ENCODE measurements at places on chromosomes 6 and 20.

DNA sequence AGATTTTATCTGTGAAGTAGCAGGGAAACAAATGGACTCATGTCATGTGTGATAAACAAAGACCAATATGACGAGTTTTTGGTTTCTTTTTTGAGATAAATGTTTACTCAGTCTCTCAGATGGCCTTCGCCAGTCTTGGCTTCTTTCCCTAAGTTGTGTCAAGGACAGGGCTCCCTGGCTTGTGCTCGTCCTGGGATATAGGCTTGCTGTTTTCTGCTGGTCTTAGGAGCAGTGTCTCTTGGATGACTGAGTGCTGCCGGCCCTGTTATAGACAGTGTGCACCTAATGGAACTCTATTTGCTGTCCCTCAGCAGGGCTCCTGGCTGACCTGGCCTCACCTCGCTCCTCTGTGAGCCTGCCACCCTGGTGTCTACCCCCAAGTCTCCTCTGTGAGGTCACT is 324.1 kb upstream of the SYNCRIP start:
- DNase-seq: no peak

DNA sequence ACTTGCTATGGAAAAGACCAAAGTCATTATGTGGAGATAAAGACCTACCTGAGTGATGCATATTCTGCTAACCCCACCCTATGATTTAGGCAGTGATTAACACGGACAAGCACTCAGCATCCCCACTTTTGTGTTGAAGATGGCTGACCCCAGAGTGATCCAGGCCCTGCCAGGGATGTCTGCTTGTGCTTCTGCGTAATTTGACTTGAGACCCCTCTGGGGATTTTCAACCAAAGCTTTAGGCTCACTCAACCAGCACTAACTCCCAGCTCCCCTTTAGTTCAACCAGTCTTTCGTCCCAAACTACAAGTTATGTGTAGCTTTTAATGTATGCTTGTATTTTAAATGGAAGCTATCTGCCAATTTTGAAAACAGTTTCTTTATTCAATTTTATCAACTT is 538.0 kb upstream of the ID4 start:
- DNase-seq: no peak

- no peak for DNase-seq
Measured at GRCh38 chr6:385614-386013, 5.9 kb upstream of the IRF4 start.

DNA sequence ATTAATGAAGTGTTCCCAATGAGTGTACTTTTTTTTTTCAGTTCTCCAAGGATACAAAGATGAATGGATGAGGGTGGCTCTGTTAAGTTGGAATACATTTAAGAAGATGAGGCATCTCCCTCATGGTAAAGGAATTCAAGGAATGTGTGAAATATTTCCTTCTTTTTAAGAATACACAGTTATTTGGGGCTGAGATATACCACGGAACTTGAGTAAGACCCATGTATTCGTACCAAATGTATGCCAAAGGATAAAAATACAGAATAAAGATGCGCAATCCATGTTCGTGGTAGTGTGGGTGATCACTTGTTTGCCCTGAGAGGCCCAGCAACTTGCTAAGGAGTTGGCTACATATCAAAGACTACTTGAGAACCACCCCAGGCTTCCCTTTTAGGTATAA is 164.2 kb upstream of the TCF21 start:
- no peak for DNase-seq

DNA sequence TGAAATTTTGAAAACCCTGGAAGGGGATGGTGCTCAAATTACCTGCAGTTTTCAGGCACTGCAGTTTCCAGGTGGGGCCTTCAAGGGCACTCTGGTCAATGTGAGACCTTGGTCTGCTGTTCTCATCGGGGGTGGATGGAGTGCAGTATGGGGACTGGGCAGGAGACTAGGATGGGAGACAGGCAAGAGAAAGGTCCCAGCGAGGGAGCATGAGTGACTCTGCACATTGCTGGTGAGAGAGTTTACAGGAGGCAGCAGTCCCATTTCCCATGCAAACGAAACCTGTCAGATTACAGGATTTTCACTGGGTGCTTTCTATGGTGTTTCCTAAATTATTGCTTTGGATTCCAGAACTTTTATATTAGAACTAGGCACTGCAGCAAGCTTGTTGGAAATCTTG is 73.5 kb upstream of the DTNBP1 start:
- DNase-seq: no peak

DNA sequence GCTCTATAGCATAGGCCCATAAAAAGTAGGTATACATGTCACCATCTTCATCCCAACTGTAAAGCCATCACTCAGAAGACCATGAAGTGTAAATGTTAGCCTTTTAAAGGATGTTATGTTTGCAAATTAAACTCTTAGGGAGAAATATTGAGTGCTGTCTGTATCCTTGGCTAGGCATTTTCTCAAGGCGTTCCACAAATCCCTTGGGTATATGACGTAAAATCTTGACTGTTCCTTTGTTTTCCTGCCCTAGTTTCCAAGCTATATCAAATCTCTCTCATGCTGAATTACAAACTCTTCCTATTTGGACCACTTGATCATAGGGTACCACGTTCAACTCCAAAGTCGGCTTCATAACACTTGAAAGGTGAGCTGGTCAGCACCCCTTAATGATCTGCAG is 486.2 kb downstream of the HDGFL1 start:
- DNase-seq: no peak

GRCh38 chr20:59222253-59223181 is 58.9 kb downstream of the ZNF831 start:
- peak; percentile 21 for DNase-seq

- DNase-seq: no peak
Measured at GRCh38 chr6:152585236-152585635, 51.9 kb downstream of the SYNE1 start.

DNA sequence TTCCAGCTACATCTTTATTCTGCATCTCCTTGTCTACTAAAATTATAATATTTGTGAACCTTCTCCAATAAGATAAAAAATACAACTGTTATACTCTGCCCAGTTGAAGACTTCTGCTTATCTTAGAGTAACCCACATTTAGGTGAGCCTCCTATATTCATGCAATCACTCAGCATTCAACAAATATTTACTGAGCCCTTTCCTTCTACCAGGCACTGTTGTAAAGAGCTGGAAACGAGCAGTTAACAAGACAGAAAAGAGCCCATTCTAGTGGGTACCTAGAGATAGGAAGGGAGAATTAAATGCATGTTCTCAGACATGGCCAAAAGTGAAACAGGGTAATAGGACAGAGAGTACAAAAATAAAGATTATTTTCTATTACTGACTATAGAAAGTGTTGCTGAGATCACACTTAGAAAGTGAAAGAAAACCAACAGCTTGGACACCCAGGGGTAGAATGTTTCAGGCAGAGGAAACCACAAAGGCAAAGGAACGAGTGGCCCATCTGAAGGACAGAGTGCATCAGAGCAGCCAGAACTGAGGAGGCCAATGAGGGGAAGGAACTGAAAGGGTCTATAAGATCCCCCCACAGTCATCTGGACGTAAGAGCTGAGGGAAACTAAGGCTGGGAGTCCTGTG is 50.8 kb upstream of the SMLR1 start:
- no peak for DNase-seq

- DNase-seq: no peak
Measured at GRCh38 chr6:105757512-105758200, 328.5 kb upstream of the PRDM1 start.

- DNase-seq: no peak
Measured at GRCh38 chr6:56357616-56358373, 110.4 kb upstream of the COL21A1 start.

GRCh38 chr6:110554441-110554840 is 78.0 kb upstream of the SLC22A16 start:
- DNase-seq: no peak

- DNase-seq: no peak
Measured at GRCh38 chr6:161200610-161201370, 73.1 kb downstream of the AGPAT4 start.

DNA sequence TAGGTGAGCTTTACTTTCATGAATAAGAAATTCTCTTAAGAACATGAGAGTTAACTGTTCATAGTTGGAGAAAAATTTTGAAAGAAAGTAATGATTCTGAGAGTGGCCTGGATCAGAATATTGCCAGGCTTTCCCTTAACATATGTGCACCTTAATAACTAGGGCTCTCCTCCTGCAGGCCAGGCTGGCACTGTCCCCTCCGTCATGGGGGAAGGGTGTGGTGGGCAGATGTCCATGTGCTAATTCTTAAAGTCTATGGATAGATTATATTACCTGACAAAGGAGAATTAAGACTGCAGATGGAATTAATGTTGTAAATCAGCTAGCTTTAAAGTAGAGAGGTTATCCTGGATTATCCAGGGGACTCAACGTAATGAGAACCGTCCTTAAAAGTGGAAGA is 10.9 kb upstream of the KLHL32 start:
- DNase-seq: no peak

DNA sequence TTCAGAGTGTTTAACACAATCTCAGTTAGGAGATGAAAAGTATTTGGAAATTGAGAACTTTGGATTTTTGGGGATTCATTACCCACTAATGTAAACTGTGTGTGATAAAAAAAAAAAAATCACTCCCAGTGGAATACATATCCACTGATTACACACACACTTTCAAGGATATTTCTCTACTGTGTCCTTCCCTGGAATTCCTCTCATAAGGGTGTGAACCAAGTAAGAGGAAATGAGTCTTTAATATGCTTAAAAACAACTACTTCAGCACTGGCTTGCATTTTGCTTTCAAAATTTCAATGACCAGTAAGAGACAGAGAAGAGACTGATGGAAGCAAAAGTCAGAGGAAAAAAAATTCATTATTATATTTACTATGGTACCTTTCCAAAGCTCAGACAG is 24.5 kb upstream of the MYCT1 start:
- DNase-seq: no peak

DNA sequence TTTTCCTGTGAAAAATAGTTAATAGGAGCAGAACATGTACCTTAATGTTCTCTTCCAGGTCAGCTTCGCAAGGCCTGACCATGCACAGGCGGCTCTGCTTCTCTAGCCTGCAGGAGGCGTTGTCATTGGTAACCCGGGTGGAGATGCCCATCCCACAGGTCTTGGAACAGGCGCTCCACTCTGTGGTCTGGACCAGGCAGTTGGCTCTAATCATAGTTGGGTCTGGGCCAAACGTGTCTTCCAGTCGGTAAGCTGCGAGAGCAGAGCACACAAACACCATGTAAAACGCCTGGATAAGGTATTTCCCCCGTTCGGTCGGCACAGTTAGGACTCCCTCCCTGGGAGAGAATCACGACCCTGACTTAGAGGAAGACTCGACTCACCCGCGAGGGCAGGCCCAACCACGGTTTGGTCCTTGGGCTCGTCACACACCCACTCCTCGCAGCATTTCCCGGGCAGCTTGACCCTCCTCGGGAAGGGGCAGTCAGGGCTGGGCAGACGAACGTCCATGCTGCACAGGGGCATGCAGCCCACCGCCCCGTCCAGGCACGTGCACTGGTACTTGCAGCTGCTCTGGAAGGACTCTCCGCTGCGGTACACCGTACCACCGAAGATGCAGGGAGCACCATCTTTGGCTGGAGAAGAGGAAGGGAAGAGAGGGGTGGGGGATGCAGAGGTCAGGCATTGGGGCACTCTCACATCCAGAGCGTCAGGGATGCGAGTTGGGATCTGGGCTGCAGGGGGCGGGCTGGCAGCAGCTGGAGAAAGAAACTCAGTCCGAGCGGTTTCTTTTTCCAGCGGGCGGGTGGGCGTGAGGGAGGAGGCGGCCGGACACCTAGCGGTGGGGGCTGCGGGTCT is 1.0 kb downstream of the CCN2 start:
- no peak for DNase-seq

GRCh38 chr20:62860391-62860923 is 1.2 kb downstream of the TCFL5 start:
- DNase-seq: no peak

GRCh38 chr6:36821581-36822335 is 17.5 kb downstream of the CPNE5 start:
- DNase-seq: no peak

GRCh38 chr6:109515781-109516409 is 32.9 kb upstream of the ZBTB24 start:
- DNase-seq: no peak

DNA sequence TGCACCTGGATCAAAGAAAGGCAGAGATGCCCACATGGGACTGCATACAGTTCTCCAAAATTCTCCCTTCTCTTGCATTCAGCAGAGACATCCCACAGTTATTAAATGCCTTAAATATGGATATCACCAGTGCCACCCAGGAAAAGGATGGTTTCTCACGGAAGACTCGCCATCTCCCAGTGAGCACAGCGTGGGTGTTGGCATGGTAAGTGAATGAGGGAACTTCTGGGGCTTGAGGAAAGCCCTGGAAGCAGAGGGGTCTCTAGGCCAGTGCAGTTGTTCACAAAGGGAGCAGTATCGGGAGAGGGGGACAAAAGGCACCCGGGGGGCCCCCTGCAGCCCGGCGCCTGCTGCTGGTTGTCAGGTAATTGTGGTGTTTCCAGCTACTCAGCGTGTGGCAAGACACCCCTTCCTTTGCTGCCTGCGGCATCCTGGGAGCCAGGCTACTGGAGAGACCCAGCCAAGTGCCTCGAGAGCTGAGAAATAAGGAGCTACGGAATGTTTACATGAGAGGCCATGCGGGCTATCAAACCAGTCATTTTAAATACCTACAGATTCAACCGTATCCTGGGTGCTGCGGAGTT is 125.4 kb downstream of the PXDC1 start:
- no peak for DNase-seq

GRCh38 chr20:62252342-62252966 is 14.1 kb downstream of the OSBPL2 start:
- DNase-seq: no peak

DNA sequence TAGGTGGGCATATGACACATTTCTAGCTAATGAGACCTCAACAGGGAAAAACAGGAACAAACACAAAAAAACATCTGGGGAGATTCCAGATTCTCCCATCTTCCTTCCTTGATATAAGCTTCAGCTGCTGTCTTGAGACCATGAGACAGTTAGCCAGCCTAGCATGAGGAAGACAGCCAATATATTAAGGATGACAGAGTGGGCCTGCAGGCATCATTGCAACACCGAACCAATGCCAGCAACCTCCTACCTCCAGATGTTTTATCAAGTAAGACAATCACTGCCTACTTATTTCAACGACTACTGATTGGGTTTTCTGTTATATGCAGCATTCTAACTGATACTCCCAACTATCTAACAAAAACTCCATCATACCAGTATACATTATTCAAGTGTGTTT is 119.0 kb downstream of the ISM1 start:
- DNase-seq: no peak

GRCh38 chr6:85483846-85484245 is 34.0 kb downstream of the NT5E start:
- DNase-seq: no peak

- peak; percentile 78 for DNase-seq
Measured at GRCh38 chr20:31811796-31812728, 7.1 kb upstream of the MYLK2 start.

DNA sequence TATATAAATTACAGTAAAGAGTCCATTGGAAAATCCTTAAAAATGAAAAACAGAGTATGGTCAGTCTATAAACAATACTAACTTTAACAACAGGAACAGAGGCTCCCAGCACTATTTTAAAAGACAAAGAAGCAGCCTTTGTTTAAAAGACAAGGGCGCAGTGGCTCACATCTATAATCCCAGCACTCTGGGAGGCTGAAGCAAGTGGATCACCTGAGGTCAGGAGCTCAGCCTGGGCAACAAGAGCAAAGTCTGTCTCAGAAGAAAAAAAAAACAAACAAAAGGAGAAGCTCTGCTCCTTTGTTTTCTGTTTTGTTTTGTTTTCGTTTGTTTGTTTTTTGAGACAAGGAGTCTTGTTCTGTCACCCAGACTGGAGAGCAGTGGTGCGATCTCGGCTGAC is 89.4 kb downstream of the DTNBP1 start:
- DNase-seq: no peak

- DNase-seq: no peak
Measured at GRCh38 chr6:36374972-36375371, 12.5 kb downstream of the ETV7 start.

- no peak for DNase-seq
Measured at GRCh38 chr20:50915424-50915823, 15.8 kb downstream of the ADNP start.

All from CMK (cell line).